ENCODE measurements at places on chromosomes 3 and 15. TPM values are rescaled to one million over a fixed set of nuclear protein-coding genes. Genes with fewer than 3 reads are reported as not detected.
A peak's percentile ranks its signal among the peaks of the same experiment; 100 is the strongest.

DNA sequence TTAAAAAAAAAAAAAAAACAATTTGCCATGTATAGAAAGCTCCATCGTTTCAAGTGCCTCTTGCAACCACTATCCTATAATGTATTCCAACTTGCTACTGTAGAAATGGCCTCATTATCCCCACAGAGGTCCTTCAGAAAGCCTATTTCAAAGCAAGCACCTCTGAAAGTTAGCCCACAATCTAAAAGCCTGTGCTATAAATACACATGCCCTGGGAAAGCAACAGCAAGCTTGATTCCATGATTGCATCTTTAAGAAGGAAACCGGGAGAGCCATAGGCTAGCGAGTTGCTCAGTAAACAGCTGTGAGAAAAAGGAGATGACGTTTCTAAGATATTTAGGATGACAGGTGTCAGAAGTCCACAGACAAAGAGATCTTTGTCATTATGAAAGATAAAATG, 28.3 kb downstream of the TAFA4 start:
- no peak for DNase-seq

- no peak for DNase-seq
These were observed 1.5 kb downstream of the DLL4 start for GRCh38 chr15:40930430-40931299.

NGLY1 gene
- total RNA-seq: 36.8 TPM

SYNPR gene
- not detected for total RNA-seq

SNX33 gene
- total RNA-seq: 25.6 TPM

FBXL22 gene
- total RNA-seq: 39.6 TPM

DNA sequence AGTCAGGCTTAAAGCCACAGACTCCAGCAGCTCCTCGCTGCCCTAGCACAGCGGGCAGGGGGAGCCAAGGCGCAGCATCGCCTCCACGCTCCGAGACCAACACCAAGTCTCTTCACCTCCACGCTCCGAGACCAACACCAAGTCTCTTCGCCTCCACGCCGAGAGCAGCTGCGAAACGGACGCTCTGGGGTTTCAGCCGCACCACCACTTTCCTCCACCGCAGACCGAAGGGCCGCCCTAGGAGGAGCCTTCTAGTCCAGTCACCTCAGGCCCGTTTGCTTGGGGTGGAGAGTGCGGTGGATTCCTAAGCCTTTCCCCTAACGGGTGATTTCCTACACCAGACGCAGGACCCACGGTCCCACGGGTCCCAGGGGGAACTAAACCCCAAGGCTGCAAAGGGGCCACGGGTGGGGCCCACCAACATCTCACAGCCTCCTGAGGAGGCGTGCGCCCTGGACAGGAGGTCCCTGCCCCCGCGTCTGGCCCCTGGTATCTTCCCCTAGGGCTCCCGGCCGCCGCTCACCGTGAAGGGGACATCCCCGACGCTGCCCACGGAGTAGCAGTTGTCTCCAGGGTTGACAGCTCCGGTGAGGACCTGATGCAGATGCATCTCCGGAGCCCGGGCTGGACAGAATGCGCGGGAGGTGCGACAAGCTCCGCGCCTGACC, 501 bp downstream of the DMXL2 start:
- DNase-seq: peak; percentile 19

PPARG gene
- 7.0 TPM for total RNA-seq

CISH gene
- 7.6 TPM for total RNA-seq

RBP2 gene
- total RNA-seq: not detected
